ENCODE measurements at places on chromosomes 4 and X. TPM values are rescaled to one million over a fixed set of nuclear protein-coding genes. Genes with fewer than 3 reads are reported as not detected.

DNA sequence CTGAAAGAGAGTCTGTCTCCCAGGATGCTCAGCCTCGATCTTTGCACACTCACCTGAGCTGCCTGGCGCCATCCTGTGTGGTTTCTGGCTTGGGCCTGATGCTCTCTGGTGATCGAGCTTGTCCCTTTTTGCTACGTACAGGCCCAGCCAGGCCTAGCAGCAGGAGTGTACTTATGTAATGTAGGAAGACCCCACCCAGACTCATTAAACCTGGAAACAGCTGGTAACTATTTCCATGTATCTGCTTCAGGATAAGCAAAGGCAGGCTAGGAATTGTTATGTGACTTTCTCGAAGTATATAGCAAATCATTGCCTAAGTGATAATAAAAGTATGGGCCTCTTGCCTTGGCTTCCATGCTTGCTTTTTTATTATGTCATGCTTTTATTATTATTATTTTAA lies 18.6 kb upstream of the ARSJ start:
- H3K4me3 ChIP-seq = no peak overlapping the region
- H3K4me1 ChIP-seq = no peaks in the 10 kb centered on the region
- no peaks in the 10 kb centered on the region for H3K36me3 ChIP-seq
- H3K27ac ChIP-seq = no peak overlapping the region

GRCh38 chr4:58225460-58225859 lies 1115.3 kb upstream of the IGFBP7 start:
- no peak overlapping the region for H3K27ac ChIP-seq
- no peaks in the 10 kb centered on the region for H3K27me3 ChIP-seq
- H3K36me3 ChIP-seq = no peaks in the 10 kb centered on the region
- H3K4me3 ChIP-seq = no peak overlapping the region

GRCh38 chr4:183589461-183590099 lies 69.4 kb downstream of the RWDD4 start:
- no peak overlapping the region for H3K4me3 ChIP-seq
- no peak for DNase-seq
- H3K4me1 ChIP-seq = peaks cover 3% of the 10 kb centered on the region
- H3K27ac ChIP-seq = no peak overlapping the region
- H3K27me3 ChIP-seq = no peaks in the 10 kb centered on the region

DNA sequence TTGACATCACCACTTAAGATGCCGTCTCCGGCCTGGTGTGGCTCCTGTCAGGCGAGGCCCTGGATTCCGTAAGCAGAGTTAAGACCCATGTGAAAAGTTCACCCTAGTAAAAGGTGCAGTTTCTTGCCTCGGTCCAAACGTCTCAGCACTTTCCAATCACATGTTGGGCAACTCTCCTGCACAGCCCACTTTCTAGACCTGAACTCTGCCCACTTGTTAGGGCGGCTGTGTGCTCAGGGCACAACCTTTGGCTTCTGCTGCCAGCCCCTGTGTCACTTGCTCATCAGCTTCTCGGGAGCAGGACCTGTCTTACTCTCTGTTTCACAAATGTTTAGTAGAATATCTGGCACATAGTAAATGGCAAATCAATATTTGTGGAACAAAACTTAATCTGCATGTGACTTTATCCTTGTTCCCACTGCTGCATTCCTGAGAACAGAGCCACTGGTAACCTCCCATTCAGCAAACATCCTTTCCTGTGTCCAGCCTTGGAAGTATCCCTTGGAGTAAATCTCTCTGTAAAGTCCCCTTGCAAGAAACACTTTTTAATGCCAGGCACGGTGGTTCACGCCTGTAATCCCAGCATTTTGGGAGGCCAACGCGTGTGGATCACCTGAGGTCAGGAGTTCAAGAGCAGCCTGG lies 38.7 kb upstream of the SH3RF1 start:
- no peaks in the 10 kb centered on the region for H3K27me3 ChIP-seq
- peaks cover 12% of the 10 kb centered on the region for H3K4me1 ChIP-seq
- H3K4me3 ChIP-seq = no peak overlapping the region
- H3K36me3 ChIP-seq = no peaks in the 10 kb centered on the region
- no peak for DNase-seq

CDX4 gene
- not detected for total RNA-seq

MID2 gene
- total RNA-seq = 6.2 TPM

UGT2B11 gene
- 0.93 TPM for total RNA-seq

GRCh38 chrX:19990151-19990555 lies 708 bp downstream of the BCLAF3 start:
- DNase-seq = no peak
- peak overlapping the region; percentile 79 for H3K4me3 ChIP-seq
- H3K27me3 ChIP-seq = no peaks in the 10 kb centered on the region

- H3K36me3 ChIP-seq = no peaks in the 10 kb centered on the region
- DNase-seq = no peak
- no peaks in the 10 kb centered on the region for H3K27me3 ChIP-seq
- H3K27ac ChIP-seq = no peak overlapping the region
- no peaks in the 10 kb centered on the region for H3K4me1 ChIP-seq
- no peak overlapping the region for H3K4me3 ChIP-seq
These were observed 70.5 kb upstream of the TBC1D9 start for GRCh38 chr4:140826701-140827027.

RIPPLY1 gene
- not detected for total RNA-seq

DNA sequence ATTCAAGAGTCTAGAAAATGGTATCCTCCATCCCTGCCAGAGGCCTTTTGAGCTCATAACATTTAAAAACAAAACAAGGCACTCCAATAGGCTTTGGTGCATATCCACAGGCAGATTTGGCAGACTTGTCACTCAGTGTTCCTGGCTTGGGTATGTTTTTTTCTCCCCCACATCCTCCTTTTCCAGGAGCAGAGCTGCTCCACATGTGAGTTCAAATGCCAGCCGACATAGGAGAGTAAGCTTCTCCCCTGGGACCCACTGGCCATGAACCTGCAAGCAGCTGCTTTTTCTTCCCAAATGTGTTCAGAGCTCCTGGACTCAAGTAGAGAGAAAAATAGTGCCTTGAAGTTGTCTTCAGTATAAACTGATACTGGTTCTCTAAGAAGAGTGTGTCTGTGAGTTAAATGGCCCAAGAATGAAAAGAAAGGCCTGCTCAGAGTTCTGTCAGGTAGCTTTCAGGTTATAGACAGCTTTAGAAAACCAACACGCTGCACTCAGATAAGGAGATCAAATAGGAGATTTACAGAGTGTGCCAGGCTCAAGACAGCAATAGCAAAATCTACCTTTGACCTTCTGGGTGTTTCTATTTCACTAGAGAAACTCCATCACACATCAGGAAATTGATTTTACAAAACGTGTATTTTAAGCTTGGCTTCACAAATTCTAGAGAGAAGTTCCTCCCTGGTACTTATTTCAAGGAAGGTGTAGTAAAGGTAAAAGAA lies 162.5 kb upstream of the GALNT7 start:
- no peak overlapping the region for H3K4me3 ChIP-seq
- H3K27me3 ChIP-seq = no peaks in the 10 kb centered on the region
- no peak overlapping the region for H3K27ac ChIP-seq
- DNase-seq = no peak
- no peaks in the 10 kb centered on the region for H3K36me3 ChIP-seq
